ENCODE measurements at places on chromosomes 2 and 18.

GRCh38 chr2:43727634-43728014 is 46.2 kb upstream of the DYNC2LI1 start:
- DNase-seq: no peak

DNA sequence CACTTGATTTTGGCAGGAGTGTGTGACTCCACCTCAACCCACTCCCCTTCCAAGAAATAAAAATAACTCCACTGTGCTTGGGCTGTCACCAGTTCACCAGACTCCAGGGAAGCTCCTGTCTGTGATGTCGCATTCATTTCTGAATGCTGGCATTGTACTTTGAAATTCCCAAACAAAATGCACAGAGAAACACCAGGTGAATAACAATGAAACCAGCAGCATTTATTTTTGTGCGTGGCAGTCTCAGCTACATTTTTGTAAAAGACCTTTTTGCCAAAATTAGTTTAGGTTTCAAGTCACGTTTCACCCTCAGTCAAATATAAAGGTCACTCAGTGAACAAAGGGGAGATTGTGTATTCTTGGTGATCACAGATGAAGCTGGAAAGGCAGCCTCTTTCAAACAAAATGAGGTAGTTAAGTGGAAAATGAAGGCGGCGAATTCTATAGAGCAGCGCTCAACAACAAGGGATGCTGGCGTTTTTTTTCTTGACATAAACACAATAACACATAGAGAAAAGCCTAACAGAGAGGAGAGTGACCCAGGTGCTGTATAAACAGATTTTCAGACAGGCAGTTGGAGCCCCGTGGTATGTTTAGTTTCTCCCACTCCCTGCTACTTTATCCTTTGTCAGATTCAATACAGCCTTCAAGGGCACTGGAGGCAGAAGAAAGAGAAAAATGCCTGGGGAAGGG is 210.3 kb upstream of the GCFC2 start:
- no peak for DNase-seq

- no peak for DNase-seq
Observed at GRCh38 chr18:63585988-63586387, 1.2 kb upstream of the SERPINB13 start.

DNA sequence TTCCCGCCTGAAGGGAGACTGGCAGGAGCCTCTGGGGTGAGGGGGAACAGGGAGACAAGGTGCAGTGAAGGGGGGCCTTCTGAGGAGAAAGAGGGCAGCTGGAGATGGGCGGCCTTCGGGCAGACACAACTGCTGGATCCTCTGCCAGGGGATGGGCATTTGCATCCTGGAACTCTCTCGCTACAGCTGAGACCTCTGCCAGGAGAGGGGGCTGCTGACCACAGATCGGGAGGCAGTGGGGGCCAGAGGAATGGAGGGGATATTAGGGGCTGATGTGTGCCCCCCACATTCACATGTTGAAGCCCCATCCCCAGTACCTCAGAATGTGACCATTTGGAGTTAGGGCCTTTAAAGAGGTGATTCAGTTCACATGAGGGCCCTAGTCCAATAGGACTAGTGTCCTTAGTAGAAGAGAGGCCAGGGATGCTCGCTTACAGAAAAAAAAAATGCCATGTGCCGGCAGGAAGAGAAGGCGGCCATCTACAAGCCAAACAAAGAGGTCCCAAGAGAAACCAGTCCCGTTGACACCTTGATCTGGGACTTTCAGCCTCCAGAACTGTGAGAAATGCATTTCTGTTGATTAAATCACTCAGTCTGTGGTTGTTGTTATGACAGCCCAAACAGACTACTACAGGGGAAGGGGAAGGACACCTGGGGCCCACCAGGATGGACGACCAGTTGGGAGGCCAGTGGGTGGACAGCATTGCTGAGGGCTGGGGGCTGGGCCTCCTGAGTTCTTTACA is 50.0 kb downstream of the TRABD2A start:
- DNase-seq: no peak

DNA sequence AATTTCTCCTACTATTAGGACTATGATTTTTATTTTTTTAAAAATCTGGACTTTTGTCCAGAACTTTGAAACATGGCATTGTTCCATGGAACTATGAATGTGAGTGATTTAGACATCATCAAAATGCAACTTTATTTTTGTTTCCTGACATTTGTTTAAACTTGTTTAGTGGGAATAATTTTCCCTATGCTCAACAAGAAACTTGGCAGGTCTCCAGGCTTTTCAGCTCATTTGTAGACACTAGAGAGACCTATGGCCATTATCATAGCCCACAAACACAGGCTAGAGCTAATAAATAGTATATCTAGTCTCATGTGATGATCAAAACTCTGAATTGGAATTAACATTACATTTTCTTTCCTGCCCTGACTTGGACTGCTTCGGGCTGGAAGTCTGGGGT is 145.1 kb upstream of the CELF4 start:
- no peak for DNase-seq

DNA sequence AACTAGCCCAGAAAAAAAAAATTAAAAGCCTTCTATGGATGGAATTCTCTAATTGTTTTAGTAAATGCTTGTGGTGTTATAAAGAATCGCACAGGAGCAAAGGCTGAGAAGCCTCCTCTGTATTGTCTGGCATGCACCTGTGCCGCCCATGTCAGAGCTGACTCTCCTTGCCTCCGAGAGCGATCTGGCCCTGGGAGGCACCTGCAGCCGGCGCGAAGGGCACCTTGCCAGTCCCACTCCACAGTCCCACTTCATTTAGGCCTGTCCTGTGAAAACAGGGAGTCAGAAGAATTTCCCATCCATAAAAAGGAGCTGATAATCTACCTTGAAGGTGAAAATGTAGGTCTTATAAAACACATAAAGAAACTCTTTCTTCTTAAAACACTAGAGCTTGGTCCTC is 170.9 kb upstream of the PXDN start:
- no peak for DNase-seq

DNA sequence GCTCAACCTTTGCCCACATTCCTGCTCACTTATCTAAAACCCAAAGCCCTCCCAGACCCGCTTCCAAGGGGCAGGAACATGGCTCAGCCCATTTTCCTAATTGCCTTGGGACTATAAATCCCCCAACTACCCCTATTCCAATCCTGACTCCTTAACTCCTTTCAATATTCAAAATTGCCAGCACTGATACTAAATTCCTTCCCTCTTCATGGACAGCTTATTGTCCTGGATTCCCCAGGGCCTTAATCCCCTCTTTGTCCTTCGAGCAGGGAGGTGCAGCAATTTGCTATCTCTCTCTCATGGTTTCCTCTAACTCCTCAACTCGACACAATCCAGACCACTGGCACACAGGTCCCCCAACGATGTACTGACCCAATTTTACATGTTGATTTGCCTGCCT is 99.1 kb downstream of the SLC25A12 start:
- no peak for DNase-seq

DNA sequence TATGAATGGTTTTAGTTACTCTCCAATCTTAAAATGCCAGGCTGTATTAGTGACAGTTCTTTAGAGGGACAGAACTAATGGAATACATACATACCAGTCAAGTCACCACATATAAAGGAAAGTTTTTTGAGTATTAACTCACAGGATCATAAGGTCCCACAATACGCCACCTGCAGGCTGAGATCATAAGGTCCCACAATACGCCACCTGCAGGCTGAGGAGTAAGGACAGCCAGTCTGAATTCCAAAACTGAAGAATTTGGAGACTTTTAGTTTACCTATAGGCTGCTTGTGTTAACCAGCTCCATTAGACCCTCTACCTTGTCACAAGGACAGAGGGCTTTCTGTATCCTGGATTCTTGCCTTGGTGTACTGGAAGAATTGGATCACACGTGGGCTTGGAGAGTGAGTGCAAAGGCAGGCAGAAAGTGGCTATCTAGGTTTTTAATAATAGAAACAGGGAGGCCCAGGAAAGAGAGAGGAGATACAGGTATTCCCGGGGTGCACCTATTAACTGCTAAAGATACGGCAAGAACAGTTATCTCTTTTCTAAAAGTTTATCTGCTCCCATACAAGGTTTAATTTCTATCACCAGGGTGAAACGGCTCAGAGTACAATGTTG is 234.9 kb upstream of the CYRIA start:
- no peak for DNase-seq

DNA sequence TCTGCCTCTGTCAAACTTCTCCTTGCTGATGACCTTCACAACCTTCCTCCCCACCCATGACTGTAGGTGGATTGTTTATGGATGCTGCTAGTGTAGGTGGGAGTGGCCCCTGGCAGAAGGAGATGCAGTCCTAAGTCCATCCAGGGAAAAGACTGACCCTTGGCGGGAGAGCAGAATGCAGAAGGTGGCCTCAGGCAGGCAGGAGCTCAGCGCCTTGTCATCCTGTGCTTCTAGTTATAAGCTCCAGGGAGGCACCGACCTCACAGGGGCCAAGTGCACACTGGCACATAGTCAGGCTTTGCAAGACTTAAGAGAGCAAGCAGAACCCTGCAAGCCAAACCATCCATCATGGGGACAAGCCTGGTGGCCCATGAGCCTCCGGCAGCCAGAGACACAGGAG is 74.4 kb downstream of the CAPN13 start:
- no peak for DNase-seq

All from stromal cell of bone marrow (primary cell).